HuH-7 (cell line): ENCODE measurements at places on chromosomes 5 and 9.

- DNase-seq, result no peak
Measured at GRCh38 chr5:169356181-169356580, 55.2 kb upstream of the SLIT3 start.

DNA sequence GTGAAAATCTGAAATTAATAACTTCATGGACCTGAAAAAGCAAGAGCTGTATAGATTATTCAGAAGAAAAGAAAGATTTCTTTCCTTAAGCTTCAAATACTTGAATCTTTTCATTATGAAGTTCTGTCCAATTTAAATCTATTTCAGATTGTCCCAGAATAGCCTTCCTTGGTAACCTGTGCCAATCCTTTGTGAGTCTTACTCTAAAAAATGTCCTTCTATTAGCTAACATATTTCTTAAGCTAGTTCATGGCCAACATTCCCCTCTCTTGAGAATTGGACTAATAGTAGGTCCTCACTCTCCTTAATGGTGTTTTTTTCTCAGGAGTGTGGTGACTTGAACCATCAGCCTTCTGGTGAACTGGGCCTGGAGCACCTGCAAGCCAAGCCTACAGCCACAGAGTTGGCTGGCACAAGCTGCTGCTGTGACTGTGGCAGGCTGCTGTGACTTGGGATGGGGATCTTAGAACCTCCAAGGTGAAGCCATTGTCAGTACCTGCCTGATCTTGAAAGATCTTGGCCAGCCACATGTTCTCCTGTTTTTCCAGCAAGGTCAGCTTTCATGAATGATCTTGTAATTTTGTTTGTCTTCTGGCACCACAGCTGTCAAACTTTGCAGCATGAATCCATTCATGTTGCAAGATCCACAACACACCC, 262.6 kb upstream of the MAP3K1 start:
- no peak for DNase-seq

- DNase-seq, result peak; percentile 35
Measured at GRCh38 chr5:80184235-80185023, 71.4 kb downstream of the SERINC5 start.

GRCh38 chr5:31680528-31680927, 41.6 kb downstream of the PDZD2 start:
- DNase-seq, result no peak

DNA sequence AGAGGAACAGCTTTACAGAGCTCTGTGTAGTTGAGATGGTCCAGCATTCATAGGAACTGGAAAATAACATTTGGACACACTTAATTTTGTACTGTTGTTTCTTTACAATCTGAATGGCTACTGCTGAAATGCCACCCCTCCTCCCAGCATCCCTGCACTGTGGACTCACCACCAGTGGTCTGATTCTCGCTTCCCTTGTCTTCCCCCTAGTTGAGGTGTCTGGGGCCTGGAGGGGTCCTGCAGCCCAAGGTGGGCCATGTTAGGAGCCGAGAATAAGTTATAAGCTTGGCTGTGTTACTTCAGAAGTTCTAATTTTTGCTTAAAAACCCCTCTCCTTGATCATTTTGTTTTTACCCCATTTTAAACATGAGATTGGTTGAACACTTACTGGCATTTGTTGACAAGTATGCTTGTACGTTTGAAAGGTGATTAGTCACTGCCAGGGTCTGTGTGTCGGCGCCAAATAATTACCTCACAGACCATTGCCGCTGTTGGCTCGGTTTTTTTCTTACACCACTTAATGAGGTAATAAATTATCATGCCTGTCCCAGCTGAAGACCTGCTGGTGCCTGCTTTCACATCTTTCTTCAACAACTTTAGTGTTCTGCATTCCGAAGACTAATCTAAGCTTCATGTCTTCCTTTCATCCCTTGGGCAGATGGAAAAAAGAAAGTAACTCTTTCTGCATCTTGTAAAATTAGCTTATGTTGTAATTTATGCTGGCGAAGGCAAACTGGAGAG, 65.8 kb downstream of the MCCC2 start:
- DNase-seq, result no peak

DNA sequence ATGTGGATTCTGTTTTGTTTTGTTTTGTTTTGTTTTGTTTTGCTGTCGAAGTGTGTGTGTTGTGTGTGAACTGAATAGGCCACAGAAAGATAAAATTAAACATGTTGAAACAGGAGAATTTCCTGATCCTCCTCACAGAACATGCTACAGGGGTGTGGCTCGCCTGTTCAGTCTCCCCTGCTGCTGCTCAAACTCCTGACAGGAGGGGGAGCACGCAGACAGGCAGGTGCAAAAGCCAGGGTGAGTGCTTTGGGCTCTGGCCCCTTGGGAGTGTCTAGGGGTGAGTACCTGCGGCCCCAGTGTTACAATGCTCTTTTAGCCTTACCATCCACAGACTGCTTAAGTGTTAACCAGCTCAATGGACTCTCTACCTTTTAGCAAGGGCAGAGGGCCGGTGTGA, 473.5 kb downstream of the MAT2B start:
- DNase-seq, result no peak

GRCh38 chr9:83972286-83972685, 7.7 kb downstream of the HNRNPK start:
- no peak for DNase-seq

GRCh38 chr9:114028646-114029045, 49.5 kb downstream of the AMBP start:
- no peak for DNase-seq

DNA sequence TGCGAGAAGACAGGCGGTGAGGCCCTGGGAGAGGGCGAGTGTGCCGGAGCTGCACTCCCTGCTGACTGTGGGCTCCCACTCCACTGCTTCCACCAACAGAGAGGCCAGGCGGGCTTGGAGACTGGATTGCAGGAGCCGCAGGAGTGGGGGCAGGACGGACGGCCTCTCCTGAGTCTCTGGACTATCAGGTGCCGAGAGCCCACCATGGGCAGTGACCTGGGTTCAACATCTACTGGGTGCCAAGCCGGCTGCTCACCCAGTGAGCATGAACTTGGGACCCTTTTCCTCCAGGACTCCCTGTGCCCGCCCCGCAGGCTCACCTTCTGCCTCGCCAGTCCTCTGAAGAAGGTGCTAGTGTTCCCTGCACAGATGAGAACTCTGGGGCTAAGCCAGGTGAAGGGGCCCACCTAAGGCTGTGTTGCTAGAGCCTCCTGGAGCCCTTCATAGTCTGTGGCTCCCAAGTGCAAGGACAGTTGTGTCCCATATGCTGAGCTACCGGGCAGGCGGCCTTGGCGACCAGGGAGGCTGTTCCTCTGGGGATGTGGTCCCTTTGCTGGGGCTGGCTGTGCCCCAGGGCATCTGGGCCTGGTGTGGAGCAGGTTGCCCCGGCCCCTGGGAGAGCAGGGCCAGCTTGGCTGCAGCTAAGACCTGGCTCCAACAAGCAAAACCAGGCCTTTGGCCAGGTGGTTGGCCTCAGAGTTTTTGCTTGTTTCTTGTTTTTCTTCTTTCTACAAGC, 77.7 kb upstream of the PHYKPL start:
- no peak for DNase-seq

DNA sequence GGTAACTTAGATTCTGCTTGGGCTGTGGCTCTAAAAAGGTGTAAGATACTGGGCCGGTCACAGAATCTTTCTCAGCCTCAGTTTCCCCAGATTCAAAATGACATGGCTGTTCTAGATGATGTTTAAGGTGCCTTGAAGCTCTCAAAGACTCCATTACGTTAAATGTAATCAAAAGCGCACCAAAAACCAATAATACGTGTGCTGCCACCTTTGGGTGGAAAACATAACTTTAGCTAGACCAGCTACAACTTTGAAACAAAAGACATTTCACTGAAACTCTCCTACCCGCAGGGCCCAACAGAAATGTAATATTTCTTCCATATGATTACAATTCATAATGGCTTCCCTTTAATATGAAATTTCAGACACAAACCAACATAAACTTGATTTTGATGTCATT, 35.0 kb upstream of the PCSK5 start:
- no peak for DNase-seq

DNA sequence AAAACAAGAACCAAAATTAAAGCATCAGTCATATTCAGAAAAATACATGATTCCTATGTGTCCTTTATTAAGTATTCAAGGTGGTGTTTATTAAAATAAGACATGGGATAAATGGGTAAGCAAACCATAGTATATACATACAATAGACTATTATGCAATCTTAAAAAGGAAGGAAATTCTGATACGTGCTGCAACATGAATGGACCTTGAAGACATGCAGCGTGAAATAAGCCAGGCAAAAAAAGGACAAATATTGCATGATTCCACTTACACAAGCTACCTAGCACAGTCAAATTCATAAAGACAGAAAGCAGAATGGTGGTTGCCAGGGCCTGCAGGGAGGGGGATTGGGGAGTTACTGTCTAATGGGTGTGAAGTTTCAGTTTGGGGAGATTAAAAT, 127.7 kb downstream of the DMAC1 start:
- DNase-seq, result no peak

- no peak for DNase-seq
Measured at GRCh38 chr9:8549214-8549613, 749.6 kb upstream of the DMAC1 start.

GRCh38 chr5:61866930-61867329, 439.1 kb upstream of the KIF2A start:
- no peak for DNase-seq

DNA sequence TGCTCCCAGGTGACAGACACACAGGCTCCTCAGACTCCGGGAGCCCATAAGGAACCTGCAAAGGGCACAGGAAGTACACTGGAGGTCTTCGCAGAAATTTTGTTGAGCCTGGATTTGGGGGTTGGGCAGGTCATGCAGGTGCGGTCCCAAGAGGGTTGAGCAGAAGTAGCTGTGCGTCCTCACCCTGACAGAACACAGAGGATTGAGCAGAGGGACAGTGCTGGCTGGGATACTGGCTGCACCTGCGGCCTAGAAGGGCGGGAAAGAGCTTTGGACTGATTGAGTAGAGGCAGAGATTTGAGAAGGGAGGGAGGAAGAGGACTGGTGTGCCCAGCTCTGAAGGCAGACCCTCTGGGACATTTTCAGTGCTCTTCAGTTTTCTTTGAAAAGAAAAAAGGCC, 65.4 kb downstream of the PTPDC1 start:
- DNase-seq, result no peak

GRCh38 chr5:100788417-100788816, 114.7 kb downstream of the ST8SIA4 start:
- DNase-seq, result no peak

DNA sequence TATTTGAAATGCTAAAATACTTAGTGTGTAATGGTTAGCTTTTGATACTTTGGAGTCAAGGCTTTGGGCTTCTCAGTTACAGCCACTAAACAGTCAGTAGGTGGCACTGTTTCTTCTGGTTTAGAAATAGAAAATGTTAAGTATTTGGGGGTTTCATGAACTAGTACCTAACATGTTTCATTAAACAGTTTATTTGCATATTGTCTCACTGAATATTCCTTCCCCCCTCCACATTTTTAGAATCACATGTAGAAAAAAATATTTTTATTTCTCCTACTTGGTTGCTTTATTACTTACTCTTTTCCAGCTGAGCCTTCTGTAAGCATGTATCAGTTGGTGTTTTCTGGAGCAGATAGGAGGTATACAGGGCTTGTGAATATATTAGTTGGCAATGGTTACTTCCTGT, 48.0 kb downstream of the IPO11 start:
- DNase-seq, result peak; percentile 16

- no peak for DNase-seq
Measured at GRCh38 chr5:95216136-95216955, 68.5 kb downstream of the MCTP1 start.

- no peak for DNase-seq
Measured at GRCh38 chr9:134491856-134492255, 149.7 kb upstream of the COL5A1 start.
